ENCODE measurements at places on chromosomes 2 and 18.

GRCh38 chr2:1802046-1802445 is 57.7 kb upstream of the PXDN start:
- no peak for DNase-seq

- DNase-seq: no peak
These were observed 129.8 kb upstream of the COL5A2 start for GRCh38 chr2:189309331-189309730.

- no peak for DNase-seq
These were observed 141.0 kb downstream of the ADCYAP1 start for GRCh38 chr18:1045658-1046057.

DNA sequence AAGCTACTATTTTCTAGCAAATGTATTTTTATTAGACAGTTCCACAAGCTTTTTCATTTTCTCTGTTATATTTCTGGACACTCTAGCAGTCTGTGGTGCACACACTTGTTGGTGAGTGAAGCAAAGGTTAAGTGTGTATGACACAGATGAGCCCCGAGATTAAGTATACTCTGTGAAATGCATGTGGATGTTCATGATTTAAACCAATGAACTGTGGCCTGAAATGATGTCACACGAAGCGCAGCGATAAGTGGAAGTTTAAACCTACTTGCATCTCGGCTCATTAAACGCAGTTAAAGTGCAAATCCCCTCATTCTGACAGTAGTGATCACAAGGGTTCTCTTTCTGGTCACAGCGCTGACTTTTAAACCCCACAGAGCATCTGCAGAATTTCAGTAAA is 1488.8 kb upstream of the NXPH2 start:
- no peak for DNase-seq

DNA sequence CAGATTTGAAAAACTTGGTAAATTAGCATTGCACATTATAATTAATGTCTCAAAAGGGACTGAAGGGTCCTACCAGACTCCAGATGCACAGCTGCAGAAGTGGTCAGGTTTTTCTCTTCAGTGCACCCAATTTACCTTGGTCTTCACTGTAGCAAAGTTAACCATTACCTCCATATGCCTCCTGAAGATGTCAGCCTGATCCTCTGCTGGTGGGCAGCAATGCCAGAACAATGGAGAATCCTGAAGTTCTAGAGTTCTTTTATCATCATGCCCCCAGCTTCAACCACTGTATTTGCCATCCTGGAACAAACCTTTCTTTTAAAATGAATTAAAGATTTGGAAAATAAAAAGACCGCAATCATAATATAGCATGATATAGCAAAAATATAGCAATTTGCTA is 1774.8 kb upstream of the CELF4 start:
- DNase-seq: no peak

- no peak for DNase-seq
These were observed 10.0 kb downstream of the WIPF1 start for GRCh38 chr2:174587579-174587978.

DNA sequence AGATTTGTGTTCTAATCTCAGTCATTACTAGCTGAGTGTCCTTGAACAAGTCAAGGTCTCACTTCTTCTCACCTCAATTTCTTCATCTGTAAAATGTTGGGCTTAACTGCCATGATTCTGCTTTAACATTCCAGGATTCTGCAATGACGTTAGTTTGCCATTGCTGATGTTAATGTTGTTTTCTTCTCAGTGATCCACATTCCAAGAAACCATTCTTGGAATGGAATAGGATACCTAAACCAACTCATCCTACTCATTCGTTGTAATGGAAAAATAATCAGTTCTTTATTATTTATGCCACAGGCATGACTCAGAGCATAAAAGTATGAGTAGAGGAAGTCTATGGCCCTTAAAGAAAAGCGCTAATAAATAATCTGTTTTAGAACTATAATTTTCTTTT is 140.2 kb upstream of the ETAA1 start:
- peak; percentile 86 for DNase-seq

DNA sequence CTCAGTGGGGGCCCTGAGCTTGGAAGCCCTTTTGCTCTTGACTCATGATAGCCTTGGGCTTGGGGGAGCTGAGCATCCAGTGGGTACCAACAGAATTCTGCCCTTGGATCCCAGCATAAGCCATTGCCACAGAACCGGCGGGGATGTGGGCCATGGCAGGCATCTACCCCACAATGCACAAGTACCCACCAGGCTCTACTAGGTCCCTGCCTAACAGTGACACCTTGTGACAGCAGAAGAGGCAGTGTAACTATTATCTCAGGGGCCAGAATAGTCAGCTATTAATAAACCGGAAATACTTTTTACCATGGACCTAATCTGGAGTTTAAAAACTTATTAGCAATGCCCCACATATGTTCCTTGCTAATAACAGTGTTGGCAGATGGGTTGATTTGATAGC is 397.2 kb downstream of the TMEM182 start:
- DNase-seq: no peak

GRCh38 chr2:144183727-144184126 is 336.2 kb downstream of the ZEB2 start:
- peak; percentile 97 for DNase-seq

GRCh38 chr2:158990397-158991214 is 22.2 kb downstream of the TANC1 start:
- DNase-seq: peak; percentile 62

- peak; percentile 55 for DNase-seq
These were observed 153.0 kb downstream of the TMEM247 start for GRCh38 chr2:46632349-46632748.

DNA sequence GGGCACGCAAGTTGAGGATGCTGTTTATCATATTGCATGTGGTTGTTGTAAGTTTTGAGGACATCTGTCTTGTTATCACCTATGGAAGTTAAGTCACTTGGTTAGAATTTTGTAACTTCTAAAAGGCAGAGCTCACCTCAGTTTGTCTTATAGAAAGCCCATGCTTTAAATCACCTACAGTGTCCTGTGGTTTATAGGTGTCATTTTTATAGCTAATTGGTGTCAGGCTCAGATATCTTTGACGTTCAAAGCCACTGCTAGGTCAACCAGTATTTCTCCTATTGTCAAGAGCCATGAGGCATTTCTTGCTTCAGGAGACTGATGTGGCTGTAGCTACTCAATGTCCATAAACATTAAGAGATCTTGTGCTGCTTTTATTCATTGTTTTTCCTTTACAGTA is 16.8 kb downstream of the ZNF532 start:
- DNase-seq: no peak

GRCh38 chr18:78740876-78741275 is 238.7 kb upstream of the SALL3 start:
- DNase-seq: no peak

DNA sequence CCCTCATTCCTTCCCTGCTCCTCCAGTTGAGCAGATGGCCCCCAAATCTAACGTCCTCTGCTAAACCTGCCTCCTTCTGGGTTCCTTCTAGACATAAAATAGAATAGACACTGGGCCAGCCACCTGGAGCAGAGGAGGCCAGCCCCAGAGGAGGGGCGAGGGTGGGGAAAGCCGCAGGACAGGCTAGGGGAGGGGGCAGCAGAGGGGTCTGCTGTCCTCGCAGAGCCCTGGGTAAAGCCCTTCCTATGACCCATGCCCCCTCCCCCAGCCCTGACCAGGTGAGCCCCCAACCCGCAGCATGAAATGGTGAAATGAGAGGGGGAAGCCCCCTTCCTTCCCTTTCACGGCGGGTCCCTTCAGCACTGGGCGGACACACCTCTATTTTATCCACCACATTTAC is 7.8 kb downstream of the MFSD2B start:
- no peak for DNase-seq

- DNase-seq: no peak
These were observed 123.5 kb upstream of the FOSL2 start for GRCh38 chr2:28269019-28269784.

DNA sequence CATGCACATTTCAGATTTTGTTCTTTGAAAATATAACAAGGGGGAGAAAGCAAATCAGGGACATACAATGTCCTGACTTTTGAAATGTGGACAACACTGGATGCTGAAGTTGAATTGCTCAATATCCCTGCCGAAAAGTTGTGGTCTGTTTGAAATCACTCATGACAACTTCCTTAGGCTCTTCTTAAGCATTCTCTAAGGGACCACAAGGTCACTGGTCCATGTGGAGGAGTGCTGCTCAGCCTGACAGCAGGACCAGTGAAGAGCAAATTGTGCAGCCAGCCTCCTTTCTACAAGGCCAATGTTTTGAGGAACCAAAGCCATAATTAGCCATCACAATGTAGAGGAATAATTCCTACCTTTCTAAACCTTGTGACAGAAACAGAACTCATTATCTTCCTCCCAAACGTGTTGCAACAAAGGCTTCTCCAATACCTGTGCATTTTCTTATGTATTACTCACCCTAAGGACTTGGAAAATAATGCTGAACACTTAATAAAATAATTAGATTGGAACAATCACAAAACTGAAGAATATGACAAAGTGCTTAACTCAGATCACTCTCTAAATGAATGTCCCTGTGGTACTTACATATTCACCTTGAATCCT is 1477.6 kb upstream of the NXPH2 start:
- DNase-seq: peak; percentile 15

DNA sequence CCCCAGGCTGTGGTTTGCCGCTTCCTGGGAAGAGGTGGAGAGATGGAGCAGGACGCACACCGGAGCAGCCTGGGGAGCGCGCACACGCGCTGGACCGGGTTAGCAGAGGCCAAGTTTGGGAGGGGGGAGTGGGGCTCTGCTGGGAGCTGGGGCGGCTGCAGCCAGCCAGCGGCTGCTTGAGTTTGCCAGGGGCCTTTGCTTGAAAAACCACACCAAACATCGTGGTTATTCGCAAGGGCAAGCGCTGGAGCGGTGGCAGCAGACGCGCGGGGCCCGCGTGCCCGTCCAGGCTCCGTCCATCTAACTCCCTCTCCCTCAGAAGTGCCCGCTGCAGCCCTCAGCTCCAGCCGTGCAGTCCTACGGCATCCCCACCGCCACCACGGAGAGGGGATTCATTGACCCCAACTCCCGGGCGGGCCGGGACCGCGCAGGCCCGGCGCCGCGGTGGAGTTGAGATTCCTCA is 4.6 kb downstream of the PTGR3 start:
- DNase-seq: peak; percentile 39

DNA sequence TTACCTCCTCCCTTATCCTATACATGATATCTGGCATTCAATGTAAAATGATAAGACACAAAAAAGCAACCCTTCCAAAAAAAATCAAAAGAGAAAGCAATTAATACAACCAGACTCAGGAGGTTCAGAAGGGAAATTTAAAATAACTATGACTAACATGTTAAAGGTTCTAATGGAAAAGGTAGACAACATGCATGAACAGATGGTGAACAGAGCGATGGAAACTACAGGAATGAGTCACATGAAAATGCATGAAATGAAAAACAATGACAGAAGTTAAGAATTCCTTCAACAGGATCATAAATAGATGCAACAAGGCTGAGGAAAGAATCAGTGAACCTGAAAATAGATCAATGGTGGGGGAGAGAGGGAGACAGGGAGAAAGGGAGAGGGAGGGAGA is 26.1 kb upstream of the ERCC3 start:
- DNase-seq: no peak

- DNase-seq: no peak
These were observed 14.5 kb downstream of the RNF144A start for GRCh38 chr2:6931753-6932152.

DNA sequence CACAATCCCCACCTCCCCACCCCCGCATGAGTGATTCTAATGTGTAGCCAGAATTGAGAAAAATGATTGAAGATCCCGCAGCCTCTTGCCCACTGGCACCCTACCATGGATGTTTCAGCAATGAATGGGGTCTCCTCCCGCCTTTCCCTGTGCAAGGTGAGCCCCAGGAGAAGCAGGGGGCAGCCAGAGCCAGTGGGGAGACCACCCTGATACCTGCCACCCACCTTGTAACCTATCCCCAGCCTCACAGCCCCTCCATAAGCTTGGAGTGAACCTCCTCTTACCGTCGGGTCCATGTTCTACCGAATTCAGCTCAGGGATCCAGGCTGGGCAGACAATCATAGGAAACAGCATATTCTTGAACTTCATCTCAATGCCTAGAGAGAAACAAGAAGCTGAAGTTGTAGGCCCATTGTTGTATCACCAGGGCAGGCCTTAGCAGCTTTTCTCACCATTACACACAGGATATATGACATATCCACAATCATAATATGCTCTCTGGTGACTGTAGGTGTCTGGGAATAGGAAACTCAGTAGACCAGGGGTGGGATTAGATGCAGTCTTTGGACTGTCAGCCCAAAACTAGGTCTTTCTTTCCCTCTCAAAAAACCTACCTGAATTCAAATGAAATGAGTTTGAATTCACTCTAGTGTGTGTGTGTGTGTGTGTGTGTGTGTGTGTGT is 30.9 kb downstream of the XDH start:
- DNase-seq: no peak

GRCh38 chr2:232183279-232183678 is 195.3 kb upstream of the ALPP start:
- no peak for DNase-seq

DNA sequence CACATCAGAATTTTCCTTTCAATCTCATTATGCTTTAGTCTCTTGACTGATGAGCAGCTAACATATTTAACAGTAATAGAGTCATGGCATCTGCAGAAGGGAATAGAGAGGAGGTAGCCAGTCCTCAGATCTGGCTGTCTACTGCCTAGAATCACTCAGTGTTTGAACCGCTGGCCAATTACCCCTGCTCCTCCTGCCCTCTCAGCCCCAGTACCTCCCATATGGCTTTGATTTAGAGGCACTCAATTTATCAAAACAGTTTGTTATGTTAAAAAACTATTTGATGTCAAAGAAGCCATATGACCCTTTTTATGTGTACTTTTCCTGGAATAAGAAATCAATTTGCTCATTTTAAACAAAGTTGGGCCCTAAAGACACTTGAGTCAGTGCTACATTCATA is 355.2 kb downstream of the CMPK2 start:
- peak; percentile 1 for DNase-seq

DNA sequence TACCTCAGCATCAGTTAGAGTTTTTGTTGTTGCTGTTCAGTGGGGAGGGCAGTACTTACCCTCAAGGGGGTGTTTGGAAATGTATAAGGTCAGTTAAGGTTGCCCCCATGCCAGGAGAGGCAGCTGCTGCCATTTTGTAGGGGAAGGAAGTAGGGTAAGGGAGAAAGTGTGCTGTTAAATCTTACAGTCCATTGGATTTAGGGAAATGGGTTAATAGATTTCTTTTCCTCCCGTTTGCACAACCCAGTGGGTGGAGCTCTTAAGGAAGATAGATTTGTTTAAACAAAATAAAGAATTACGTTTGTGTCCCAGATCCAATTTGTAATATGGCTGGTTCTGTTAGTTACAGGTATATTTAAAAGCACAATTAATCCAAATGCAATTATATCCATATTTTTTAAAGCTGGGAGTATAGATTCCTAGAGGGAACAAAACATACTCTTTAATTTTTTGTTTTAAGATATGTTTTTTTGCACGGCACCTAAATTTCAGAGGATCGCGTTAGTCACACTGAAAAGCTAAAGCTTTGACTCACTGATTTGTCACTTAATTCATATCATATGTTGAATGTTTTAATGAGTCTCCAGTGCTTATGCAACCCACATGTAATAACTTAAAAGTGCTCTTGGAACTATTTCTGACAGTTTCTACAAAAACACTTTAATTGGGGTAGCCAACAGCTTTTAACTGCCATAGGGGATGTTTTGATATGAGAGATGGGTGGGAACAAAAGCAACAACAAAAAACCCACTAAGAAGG is 9.0 kb upstream of the CWC22 start:
- peak; percentile 85 for DNase-seq

GRCh38 chr2:65802298-65802942 is 370.0 kb upstream of the SPRED2 start:
- DNase-seq: no peak

- peak; percentile 67 for DNase-seq
These were observed 359.3 kb downstream of the IRS1 start for GRCh38 chr2:226440127-226440918.

Data from fibroblast of gingiva (primary cell).